ENCODE measurements at places on chromosomes 2 and 18. TPM values are rescaled to one million over a fixed set of nuclear protein-coding genes. Genes with fewer than 3 reads are reported as not detected.
A peak's percentile ranks its signal among the peaks of the same experiment; 100 is the strongest.

DNA sequence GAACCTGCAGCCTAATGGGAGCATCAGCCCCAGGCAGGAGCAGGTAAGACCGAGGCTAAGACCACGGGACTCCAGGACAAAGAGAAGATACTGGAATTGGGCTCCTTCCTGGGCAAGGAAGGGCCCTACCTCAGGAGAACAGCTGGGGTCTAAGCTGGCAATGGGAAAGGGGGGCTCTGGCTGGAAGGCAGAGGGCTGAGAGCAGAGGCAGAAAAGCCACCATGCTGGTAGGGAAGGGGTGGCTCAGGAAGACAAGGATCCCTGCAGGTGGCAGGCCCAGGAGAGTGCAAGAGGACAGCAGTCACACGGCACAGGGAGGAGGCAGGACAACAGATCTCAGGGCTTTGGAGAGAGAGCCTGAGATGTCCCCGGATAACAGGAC, 203.5 kb downstream of the NDUFA10 start:
- H3K4me1 ChIP-seq, result no peaks in the 10 kb centered on the region
- no peak for DNase-seq
- no peaks in the 10 kb centered on the region for H3K27me3 ChIP-seq
- H3K4me3 ChIP-seq, result no peak overlapping the region

ACKR3 gene
- polyA plus RNA-seq, result 1.6 TPM

GRCh38 chr18:2970344-2970743, 42.6 kb downstream of the LPIN2 start:
- peaks cover 9% of the 10 kb centered on the region for H3K36me3 ChIP-seq
- peaks cover 18% of the 10 kb centered on the region for H3K4me1 ChIP-seq
- no peak for DNase-seq
- H3K4me3 ChIP-seq, result no peak overlapping the region

TM4SF20 gene
- not detected for polyA plus RNA-seq

DNA sequence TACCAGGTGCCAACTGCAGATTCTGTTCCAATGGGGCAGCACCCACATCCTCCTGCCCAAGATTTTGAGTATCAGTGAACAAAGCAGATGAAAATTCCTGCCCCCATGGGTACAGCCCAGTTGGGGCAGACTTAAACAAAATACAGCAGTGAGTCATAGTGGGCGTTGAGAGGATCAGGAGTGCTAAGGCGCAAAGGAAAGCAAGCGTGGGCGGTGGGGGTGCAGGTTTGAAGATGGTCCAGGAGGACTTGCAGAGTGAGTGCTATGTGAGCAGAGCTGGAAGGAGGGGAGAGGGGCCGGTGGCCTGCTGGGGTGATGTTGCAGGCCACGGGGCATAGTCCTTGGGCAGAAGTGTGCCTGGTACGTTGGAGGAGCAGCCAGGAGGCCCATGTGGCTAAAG, 24.7 kb downstream of the STEAP3 start:
- no peaks in the 10 kb centered on the region for H3K27me3 ChIP-seq
- peaks cover 65% of the 10 kb centered on the region for H3K36me3 ChIP-seq
- H3K4me1 ChIP-seq, result no peaks in the 10 kb centered on the region
- H3K27ac ChIP-seq, result no peak overlapping the region

- H3K4me1 ChIP-seq, result no peaks in the 10 kb centered on the region
- no peak overlapping the region for H3K4me3 ChIP-seq
- H3K27me3 ChIP-seq, result no peaks in the 10 kb centered on the region
- no peaks in the 10 kb centered on the region for H3K36me3 ChIP-seq
These were observed 165.2 kb downstream of the MTCL1 start for GRCh38 chr18:8870528-8870927.

DNA sequence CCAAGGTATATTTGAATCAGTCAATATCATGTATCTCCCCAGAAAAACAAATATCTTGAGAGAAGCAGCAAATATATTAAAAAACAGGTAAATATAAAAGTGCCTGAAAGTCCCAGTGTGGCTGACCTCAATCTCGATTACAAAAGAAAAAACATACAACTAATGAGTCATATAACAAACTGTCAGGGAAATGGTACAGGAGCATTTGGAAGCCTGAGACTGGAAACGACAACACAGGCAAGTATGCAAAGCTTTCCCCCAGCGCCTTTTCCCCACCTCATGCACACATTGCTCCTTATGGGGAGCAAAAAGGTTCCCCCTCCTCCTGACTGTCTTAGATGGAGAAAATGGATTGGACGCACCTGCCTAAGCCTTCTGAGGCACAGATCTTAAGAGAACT, 230.7 kb downstream of the TMX3 start:
- H3K27me3 ChIP-seq, result no peaks in the 10 kb centered on the region
- no peak for DNase-seq
- no peaks in the 10 kb centered on the region for H3K36me3 ChIP-seq
- no peak overlapping the region for H3K27ac ChIP-seq

GRCh38 chr2:56049233-56049845, 125.8 kb upstream of the EFEMP1 start:
- H3K4me3 ChIP-seq, result no peak overlapping the region
- no peak for DNase-seq
- no peak overlapping the region for H3K27ac ChIP-seq
- no peaks in the 10 kb centered on the region for H3K4me1 ChIP-seq
- no peaks in the 10 kb centered on the region for H3K36me3 ChIP-seq

OTOS gene
- polyA plus RNA-seq, result not detected

ERICH2 gene
- polyA plus RNA-seq, result 0.39 TPM

GRCh38 chr2:144143294-144144151, 376.4 kb downstream of the ZEB2 start:
- no peak overlapping the region for H3K4me3 ChIP-seq
- H3K27me3 ChIP-seq, result no peaks in the 10 kb centered on the region

DNA sequence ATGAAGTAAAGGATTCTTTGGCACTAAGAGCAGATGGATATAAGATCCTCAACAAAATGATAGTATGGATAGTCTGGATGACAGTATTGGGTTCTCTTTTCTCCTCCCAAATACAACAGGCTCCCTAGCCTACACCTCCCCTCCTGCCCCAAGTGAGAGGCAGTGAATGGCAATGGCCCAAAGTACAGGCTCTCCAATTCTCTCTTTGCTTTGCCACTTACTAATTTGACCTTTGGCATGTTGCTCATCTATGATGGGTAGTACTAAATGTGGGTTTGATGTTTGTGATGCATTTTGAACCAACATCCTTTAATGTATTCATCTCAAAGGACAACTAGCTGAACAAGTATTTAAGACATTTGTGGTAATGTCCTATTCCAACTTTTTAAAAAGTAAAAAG, 65.9 kb downstream of the EIF5B start:
- H3K27me3 ChIP-seq, result no peaks in the 10 kb centered on the region
- peaks cover 29% of the 10 kb centered on the region for H3K4me1 ChIP-seq
- H3K4me3 ChIP-seq, result no peak overlapping the region
- peaks cover 8% of the 10 kb centered on the region for H3K36me3 ChIP-seq

DNA sequence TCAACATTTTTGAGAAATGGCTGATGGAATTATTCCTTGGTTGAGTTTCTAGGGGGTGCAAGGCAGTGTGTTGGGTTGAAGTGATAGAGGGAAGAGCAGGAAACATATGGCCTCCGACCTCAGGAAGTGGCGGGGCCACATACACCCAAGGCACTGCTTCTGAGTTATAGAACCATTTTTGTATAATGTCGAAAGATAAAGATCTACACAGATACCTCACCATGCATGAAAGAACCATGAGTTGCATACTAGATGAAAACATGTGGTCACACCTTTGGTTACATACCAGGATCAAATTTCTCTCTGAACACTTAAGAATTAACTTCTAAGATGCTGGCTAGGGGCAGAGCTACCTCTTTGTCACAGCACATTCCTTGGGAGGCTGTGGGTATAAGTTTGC, 23.2 kb downstream of the LAMA3 start:
- no peaks in the 10 kb centered on the region for H3K27me3 ChIP-seq
- H3K4me1 ChIP-seq, result no peaks in the 10 kb centered on the region
- H3K4me3 ChIP-seq, result no peak overlapping the region

DNA sequence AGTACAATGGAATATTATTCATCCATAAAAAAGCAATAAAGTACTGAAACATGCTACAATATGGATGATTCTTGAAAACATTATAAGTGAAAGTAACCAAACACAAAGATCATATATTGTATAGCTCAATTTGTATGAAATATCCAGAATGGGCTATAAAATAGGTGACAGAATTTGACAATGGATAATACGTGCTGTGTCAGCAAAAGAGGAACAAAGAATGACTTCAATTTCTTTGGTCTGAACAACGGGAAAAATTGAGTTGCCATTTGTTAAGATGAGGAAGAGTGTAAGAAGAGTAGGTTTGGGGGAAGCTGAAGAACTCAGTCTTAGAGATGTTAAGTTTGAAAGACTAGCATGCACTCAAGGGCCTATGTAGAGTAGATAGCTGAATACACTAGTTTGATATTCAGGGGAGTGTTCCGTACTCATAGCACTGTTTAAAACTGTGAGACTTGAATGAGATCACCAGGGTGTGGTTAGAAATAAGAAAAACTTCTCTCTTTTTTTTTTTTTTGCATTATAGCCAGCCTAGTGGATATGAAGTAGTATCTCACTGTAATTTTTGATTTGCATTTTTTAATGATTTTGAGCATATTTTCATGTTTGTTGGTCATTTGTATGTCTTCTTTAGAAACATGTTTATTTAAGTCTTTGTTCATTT, 213.6 kb downstream of the NR4A2 start:
- H3K4me3 ChIP-seq, result no peak overlapping the region
- H3K36me3 ChIP-seq, result no peaks in the 10 kb centered on the region
- DNase-seq, result no peak
- H3K27ac ChIP-seq, result no peak overlapping the region
- H3K4me1 ChIP-seq, result no peaks in the 10 kb centered on the region

CNTNAP5 gene
- not detected for polyA plus RNA-seq

- no peaks in the 10 kb centered on the region for H3K36me3 ChIP-seq
- no peaks in the 10 kb centered on the region for H3K27me3 ChIP-seq
- H3K4me3 ChIP-seq, result peak overlapping the region; percentile 12
- H3K4me1 ChIP-seq, result peaks cover 6% of the 10 kb centered on the region
- DNase-seq, result no peak
These were observed 951.3 kb downstream of the TSN start for GRCh38 chr2:122706757-122707223.

GRCh38 chr2:145760781-145761649, 1241.1 kb upstream of the ZEB2 start:
- H3K27ac ChIP-seq, result peak overlapping the region; percentile 76
- H3K27me3 ChIP-seq, result no peaks in the 10 kb centered on the region
- no peaks in the 10 kb centered on the region for H3K36me3 ChIP-seq
- peaks cover 20% of the 10 kb centered on the region for H3K4me1 ChIP-seq

DNA sequence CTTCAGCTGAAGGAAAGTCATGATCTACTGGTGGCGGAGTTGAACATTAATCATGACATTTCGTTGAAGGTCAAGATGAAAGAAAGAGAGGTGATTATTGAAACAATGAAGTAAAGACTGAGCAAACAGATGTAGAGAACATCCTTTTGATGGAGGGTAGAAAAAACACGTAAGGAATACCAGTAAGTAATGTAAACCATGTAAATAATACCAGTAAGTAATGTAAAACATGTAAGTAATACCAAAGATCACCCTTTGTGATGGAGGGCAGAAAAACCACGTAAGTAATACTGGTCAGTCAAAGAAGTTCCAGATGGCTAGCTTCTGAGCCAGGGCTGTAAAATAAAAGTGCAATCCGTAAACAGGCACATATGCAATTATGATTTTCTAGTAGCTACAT, 1387.7 kb downstream of the SUCLG1 start:
- peaks cover 21% of the 10 kb centered on the region for H3K4me1 ChIP-seq
- H3K36me3 ChIP-seq, result no peaks in the 10 kb centered on the region
- no peak for DNase-seq
- no peaks in the 10 kb centered on the region for H3K27me3 ChIP-seq

- H3K27ac ChIP-seq, result no peak overlapping the region
- DNase-seq, result no peak
- H3K27me3 ChIP-seq, result no peaks in the 10 kb centered on the region
- no peaks in the 10 kb centered on the region for H3K4me1 ChIP-seq
- H3K36me3 ChIP-seq, result peaks cover 2% of the 10 kb centered on the region
These were observed 47.1 kb downstream of the MREG start for GRCh38 chr2:215966274-215966673.

- H3K27ac ChIP-seq, result no peak overlapping the region
- no peak overlapping the region for H3K4me3 ChIP-seq
- peaks cover 6% of the 10 kb centered on the region for H3K4me1 ChIP-seq
- no peaks in the 10 kb centered on the region for H3K27me3 ChIP-seq
- DNase-seq, result no peak
- H3K36me3 ChIP-seq, result no peaks in the 10 kb centered on the region
These were observed 11.1 kb downstream of the DHRS9 start for GRCh38 chr2:169080250-169081069.

KHK gene
- 462 TPM for polyA plus RNA-seq

DNA sequence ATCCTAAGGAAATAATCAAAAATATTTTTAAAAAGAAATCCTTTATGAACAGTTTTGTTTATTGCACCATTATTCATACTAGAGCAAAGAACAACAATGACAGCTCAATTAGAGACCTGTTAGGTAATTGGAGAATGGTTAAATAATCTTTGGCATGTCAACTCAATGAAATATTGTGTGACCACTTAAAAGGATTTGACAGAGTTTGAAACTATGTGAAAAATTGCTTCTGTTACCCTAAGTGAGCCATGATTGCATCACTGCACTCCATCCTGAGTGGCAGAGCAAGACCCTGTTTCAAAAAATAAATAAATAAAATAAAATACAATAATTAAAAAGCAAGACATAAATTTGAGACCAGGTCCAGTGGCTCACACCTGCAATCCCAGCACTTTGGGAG, 66.1 kb upstream of the ATP8B1 start:
- no peak for DNase-seq
- no peaks in the 10 kb centered on the region for H3K27me3 ChIP-seq
- no peak overlapping the region for H3K4me3 ChIP-seq
- H3K4me1 ChIP-seq, result no peaks in the 10 kb centered on the region

DNA sequence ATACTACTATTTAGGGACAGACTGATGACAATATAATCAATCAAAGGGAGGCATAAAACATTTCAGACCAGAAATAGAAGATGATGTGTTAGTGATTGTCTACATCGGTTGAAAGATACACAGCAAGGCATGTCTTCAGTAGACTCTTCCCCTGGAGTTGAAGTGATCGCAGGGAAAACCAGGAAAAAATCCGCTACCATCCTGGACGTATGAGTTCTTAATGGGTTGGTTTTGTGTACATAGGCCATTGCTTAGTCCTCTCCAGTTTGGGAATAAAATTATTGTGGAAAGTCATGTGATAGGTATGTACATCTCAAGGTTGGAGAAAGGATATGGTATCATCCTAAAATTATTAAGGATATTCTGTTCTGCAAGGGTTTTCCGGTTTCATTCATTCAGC, 4.3 kb downstream of the APCDD1 start:
- H3K4me1 ChIP-seq, result peaks cover 8% of the 10 kb centered on the region
- H3K36me3 ChIP-seq, result no peaks in the 10 kb centered on the region

LINC00305 gene
- polyA plus RNA-seq, result not detected

ANKAR gene
- polyA plus RNA-seq, result 5.0 TPM

ZNF521 gene
- 0.50 TPM for polyA plus RNA-seq

ATP6V1C2 gene
- polyA plus RNA-seq, result 0.53 TPM

GRCh38 chr18:50310080-50310479, 22.6 kb upstream of the CXXC1 start:
- no peak for DNase-seq
- no peaks in the 10 kb centered on the region for H3K27me3 ChIP-seq
- no peak overlapping the region for H3K4me3 ChIP-seq
- no peaks in the 10 kb centered on the region for H3K36me3 ChIP-seq
- H3K27ac ChIP-seq, result no peak overlapping the region
